ENCODE measurements at places on chromosomes 1 and 21.

GRCh38 chr1:9871707-9872425 lies 38.2 kb downstream of the CTNNBIP1 start:
- no peaks in the 10 kb centered on the region for H3K4me1 ChIP-seq
- no peak overlapping the region for H3K4me3 ChIP-seq
- no peaks in the 10 kb centered on the region for H3K36me3 ChIP-seq
- no peak overlapping the region for H3K27ac ChIP-seq
- H3K27me3 ChIP-seq, result no peaks in the 10 kb centered on the region

- H3K4me3 ChIP-seq, result peak overlapping the region; percentile 3
- H3K27me3 ChIP-seq, result no peaks in the 10 kb centered on the region
- peak overlapping the region; percentile 67 for H3K27ac ChIP-seq
- peaks cover 48% of the 10 kb centered on the region for H3K4me1 ChIP-seq
- no peaks in the 10 kb centered on the region for H3K36me3 ChIP-seq
- no peak for DNase-seq
These were observed 3.0 kb downstream of the PEAR1 start for GRCh38 chr1:156896490-156897033.

DNA sequence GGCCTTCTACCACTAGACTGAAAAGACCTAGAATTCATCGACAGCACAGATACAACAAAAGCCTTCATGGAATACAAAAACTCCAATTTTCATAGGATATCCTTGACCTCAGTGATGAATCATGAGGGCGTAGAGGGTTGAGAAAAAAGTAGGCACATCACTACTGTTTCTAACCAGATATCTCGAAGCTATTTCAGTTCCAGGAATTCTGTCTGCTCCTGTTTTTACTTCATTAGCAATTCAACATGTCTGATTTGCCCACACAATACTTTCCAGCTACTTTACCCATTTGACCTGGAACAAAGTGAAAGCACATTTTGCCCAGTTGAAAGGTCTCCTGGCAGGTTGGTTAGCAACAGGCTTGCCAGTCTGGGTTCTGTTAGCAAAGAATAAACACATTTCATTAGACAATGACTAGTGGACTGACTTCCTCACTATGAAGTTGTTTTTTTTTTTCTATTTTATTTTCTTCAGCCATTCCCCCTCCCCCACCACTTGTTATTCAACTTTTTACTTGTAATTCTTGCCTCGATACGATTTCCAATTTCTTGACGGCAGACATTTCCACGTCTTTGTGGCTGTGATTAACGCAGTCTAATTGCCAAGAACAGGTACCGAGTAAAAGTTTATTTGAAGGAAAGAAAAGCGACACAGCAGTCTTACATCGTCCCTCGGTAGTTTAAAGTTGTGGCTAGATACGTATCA lies 4.0 kb upstream of the ZBTB18 start:
- H3K27ac ChIP-seq, result peak overlapping the region; percentile 97
- H3K4me3 ChIP-seq, result peak overlapping the region; percentile 63
- peaks cover 26% of the 10 kb centered on the region for H3K4me1 ChIP-seq
- H3K27me3 ChIP-seq, result no peaks in the 10 kb centered on the region
- DNase-seq, result no peak

GRCh38 chr1:207203541-207203940 lies 99.5 kb downstream of the C4BPA start:
- H3K27me3 ChIP-seq, result no peaks in the 10 kb centered on the region
- no peak overlapping the region for H3K4me3 ChIP-seq
- no peak overlapping the region for H3K27ac ChIP-seq
- DNase-seq, result no peak

DNA sequence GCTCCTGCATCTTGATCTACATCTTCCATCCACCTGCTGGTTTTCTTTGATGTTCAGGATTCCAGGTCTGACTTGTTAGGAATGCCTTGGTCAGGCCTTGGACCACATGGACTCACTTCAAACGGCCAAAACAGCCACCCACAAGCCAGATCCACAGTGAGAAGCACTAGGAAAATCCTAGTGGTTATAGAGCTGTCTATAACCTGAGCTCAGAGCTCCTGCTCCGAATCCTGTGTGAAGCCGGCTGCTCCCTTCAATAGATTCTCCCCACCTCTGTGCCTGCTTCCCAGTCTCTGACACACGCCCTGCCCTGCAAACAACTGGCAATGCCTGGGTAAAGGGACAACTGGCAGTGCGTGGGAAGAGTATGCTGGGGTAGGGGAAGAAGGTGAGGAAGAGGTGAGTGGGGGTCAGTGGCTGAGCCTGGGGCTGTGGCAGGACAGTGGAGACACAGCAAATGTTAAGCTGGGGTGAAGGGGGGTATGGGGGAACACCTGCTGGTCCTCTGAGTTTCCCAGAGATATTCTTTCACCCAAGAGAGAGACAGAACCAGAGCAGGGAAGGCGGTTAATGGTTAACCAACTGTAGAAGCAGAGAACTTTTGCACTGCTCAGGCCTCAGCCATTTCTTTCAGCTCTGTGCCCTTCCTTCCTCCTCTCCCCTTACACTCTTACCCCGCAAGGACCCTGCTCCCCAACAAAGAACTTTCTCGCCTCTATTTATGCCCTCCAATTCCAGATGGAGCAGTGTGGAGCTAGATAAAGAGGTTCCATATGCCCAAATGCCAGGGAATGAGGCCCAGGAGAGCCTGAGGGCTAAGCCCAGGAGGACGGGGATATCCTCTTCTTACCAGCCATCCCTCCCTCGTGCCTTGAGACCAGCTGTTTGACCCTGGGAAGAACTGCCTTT lies 4.5 kb downstream of the PLXNA2 start:
- H3K4me3 ChIP-seq, result no peak overlapping the region
- H3K27me3 ChIP-seq, result no peaks in the 10 kb centered on the region
- DNase-seq, result no peak
- H3K27ac ChIP-seq, result peak overlapping the region; percentile 40
- no peaks in the 10 kb centered on the region for H3K36me3 ChIP-seq

DNA sequence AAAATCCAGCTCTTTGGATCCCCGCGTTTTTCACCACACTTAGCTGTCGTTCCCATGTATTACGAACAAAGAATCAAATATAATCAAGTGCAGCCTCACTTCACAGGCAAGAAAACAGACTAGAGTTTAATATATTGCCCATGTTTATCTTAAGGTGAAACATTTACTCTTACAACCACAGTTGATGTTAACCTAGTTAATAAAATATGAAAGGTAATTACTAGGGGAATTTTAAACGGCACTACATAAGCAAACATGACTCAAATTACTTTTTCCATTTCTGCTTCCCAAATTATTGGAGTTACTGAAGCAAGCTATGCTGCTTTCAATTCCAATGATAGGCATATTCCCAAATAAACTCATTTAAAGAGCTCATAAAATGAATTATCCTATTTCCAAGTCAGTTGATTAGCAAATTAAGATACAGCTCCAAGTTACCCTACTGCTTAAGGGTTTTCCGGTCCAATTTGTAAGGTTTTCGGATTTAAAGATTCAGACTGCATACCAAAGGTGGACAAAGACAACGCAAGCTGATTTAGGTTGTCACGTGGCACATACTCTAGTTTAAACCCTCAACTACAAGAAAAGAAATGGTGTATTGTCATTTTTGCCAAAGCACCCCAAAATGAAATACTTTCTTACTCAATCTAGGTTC lies 5.9 kb downstream of the COX20 start:
- no peak for DNase-seq
- H3K36me3 ChIP-seq, result peaks cover 14% of the 10 kb centered on the region

DNA sequence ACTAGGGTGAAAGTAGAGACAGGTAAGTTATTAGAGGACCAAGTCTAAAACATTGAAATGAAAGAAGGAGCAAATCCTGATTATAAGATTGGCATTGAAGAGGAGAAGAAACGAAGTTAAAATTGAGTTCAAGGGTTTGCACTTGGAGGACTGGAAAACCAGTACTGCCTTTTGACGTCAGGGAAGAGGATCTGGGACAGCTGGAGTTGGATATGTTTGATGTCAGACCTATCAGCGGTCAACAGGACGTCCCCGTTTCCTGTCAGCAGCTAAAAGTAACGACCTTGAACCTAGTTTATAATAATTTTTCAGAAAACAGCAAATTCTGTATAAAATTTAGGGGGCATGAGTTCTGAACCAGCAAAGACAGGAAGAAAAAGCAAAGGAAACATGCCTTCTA lies 1.2 kb upstream of the NID1 start:
- H3K4me1 ChIP-seq, result peaks cover 52% of the 10 kb centered on the region
- peak overlapping the region; percentile 95 for H3K27ac ChIP-seq
- no peaks in the 10 kb centered on the region for H3K36me3 ChIP-seq
- H3K27me3 ChIP-seq, result no peaks in the 10 kb centered on the region

GRCh38 chr1:37901191-37901892 lies 42.0 kb upstream of the MTF1 start:
- no peaks in the 10 kb centered on the region for H3K27me3 ChIP-seq
- no peak for DNase-seq
- H3K27ac ChIP-seq, result no peak overlapping the region
- no peak overlapping the region for H3K4me3 ChIP-seq
- H3K36me3 ChIP-seq, result no peaks in the 10 kb centered on the region

DNA sequence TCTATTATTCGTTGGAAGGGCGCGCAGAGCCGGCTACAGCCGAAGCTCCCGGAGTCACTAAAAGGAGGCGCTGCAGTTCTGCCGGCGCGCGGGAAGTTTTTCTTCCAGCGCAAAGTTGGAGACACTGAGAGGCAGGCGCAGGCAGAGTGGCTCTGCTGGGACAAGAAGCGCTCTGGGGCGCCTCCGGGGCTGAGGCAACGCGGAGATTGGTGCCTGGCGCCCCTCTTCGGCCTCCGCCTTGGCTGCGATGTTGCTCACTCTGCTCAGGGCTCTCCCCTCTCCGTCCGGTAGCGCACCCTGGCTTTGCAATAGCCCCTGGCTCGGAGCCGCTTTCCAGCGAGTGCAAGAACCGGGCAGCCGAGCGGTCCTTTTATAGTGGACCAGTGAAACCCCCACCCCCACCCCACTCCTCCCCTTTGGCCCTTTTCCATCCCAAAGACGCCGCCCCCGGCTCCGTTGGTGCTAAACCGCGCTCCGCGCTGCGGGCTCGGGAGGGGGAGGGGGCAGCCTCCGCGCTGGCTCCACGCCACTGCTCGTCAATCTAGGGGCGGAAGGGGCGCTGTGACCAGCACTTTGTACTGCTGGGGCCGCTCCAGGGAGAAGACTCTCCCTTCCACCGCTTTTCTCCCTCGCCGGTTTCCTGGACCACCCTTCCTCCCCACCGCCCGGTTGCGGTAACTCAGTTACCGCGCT lies at the start of gene ADAMTS1:
Gene ADAMTS1, minus strand, starts transcription at position 344 of the 693 bp plus-strand sequence. CDS start 455 bp downstream, outside the sequence.
- no peaks in the 10 kb centered on the region for H3K27me3 ChIP-seq
- H3K27ac ChIP-seq, result peak within 1 kb of the TSS; percentile 90
- peak; percentile 93 for DNase-seq
- H3K4me1 ChIP-seq, result no peaks in the 10 kb centered on the region

GRCh38 chr1:197691816-197692215 lies 83.5 kb downstream of the DENND1B start:
- no peaks in the 10 kb centered on the region for H3K36me3 ChIP-seq
- H3K4me3 ChIP-seq, result no peak overlapping the region
- DNase-seq, result no peak
- H3K4me1 ChIP-seq, result no peaks in the 10 kb centered on the region
- no peaks in the 10 kb centered on the region for H3K27me3 ChIP-seq
- no peak overlapping the region for H3K27ac ChIP-seq

- no peaks in the 10 kb centered on the region for H3K4me1 ChIP-seq
- H3K27ac ChIP-seq, result no peak overlapping the region
- peaks cover 23% of the 10 kb centered on the region for H3K36me3 ChIP-seq
- DNase-seq, result peak; percentile 51
- H3K27me3 ChIP-seq, result no peaks in the 10 kb centered on the region
These were observed 11.4 kb upstream of the MTARC1 start for GRCh38 chr1:220775240-220775853.

DNA sequence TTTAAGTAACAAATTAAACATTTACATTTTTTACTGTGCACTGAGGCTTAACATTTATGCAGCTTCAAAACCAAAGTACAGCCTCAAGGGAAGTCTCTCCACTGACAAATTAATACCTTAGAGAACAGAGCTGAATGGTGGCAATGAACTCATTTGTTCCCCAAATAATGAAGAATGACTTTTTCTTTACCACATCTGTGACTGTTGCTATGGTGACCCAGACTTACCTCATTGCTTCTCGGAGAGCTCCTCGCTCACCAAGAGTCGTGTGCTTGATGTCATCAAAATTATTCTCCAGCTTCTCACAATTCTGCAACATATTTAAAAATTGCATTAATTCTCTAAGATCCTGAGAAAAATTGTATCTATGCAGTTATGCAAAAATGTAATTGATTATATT lies 92.9 kb downstream of the DPYD start:
- no peaks in the 10 kb centered on the region for H3K36me3 ChIP-seq
- no peaks in the 10 kb centered on the region for H3K27me3 ChIP-seq
- no peak overlapping the region for H3K4me3 ChIP-seq
- DNase-seq, result no peak

DNA sequence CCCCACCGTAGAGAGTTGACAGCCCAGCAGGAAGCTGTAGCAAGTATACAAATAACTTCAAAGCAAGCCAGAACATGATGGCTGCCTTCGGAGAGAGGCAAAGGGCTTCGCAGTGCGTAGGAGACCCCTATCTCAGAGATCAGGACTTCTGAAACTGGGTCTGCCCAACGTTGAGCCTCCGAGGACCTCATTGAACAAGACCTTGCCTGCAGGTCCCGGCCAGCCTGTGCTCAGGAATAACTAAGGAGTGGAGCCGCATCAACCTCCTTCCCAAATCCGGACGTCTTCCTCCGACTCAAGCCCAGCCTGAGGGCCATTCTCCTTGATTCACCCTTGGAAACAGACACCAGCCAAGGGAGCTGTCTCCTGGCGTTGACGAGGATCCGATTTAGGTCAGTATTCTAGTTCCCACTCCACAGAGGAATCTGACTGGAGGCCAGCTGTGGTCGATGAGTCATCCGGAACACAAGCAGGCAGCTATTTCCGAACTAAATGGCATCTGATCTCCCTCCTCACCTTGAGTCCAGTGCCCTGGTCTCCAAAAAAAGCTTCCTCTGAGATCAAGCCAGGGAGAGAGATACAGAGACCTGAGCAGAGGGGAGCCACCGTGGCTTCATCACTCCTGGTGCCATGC lies 166.5 kb upstream of the COA6 start:
- no peaks in the 10 kb centered on the region for H3K36me3 ChIP-seq
- no peaks in the 10 kb centered on the region for H3K4me1 ChIP-seq
- DNase-seq, result no peak
- no peak overlapping the region for H3K27ac ChIP-seq
- no peaks in the 10 kb centered on the region for H3K27me3 ChIP-seq

DNA sequence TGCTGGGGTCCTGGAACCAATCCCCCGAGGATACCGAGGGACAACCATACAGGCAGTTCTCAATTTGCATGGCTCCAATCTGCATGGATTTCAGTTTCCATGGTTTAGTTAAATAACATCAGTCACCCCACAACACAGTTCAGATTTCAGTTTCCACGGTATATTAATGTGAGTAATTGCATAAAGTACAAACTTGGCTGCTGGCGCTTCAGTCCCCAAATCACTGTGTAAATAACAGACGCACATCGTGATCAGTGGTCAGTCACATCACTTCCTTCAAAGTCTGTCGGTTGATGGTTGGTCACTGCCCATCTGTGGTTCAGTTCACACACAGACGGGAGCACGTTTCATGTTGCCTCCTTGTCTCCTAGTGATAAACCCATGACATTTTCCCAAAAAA lies 66.4 kb upstream of the LPGAT1 start:
- DNase-seq, result no peak
- H3K27ac ChIP-seq, result no peak overlapping the region
- H3K27me3 ChIP-seq, result no peaks in the 10 kb centered on the region
- no peak overlapping the region for H3K4me3 ChIP-seq
- no peaks in the 10 kb centered on the region for H3K4me1 ChIP-seq
